ENCODE measurements at places on chromosomes 1 and 21.

DNA sequence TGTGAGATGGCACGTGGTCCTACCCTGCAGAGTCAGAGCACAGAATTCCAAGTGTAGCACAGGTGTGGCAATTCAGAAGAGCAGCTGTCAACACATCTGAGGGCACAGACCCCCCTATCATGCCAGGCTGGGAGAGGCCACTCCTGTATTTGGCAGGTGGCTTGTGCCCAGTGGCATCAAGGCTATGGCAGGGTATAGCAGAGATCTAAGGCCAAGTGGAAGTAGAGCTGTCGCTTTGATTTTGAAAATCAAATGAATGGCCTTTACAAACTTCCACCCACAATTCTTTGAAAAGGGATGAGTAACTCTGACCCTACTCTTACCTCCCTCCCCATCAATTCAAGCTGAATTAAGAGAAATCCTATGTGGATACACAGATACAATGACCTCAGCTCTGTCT lies 13.4 kb downstream of the C1orf116 start:
- DNase-seq = no peak

DNA sequence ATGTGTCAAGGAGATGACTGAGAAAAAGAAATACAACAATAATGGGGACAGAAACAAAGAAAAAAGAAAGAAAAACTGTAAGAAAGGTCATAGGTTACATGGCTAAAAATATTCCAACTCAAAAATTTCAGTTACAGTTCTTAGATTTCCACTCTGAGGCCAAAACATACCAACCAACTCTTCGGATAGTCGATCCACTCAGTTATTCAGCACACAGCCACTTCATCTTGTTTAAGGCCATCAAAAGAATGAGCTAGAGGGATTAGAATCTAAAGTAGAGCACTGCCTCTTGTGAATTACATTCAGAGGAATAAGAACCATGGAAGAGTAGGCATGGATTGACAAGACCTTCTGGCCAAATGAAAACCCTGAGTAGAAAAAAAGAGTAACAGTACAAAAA lies 277.0 kb downstream of the MRPL39 start:
- no peak for DNase-seq

DNA sequence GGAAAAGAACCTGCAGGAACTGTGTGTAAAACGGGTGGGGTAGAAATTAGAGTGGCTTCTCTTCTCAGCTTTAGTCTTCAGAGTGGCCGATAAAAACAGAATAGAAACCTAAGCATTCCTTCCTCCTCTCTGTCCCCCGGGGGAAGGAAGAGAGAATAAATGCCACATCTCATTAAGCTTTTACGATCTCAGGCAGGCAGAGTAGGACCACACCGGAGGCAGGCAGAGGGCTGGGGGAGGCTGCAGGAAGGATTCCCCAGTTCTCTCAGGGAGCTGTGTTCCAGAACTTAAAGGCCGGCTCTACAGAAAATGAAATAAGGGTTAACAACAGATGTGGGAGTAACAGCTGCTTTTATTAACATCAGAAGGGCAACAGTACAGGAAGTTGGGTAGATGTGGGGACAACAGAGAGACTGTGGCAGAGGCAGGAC lies 24.5 kb upstream of the MEF2D start:
- DNase-seq = no peak

DNA sequence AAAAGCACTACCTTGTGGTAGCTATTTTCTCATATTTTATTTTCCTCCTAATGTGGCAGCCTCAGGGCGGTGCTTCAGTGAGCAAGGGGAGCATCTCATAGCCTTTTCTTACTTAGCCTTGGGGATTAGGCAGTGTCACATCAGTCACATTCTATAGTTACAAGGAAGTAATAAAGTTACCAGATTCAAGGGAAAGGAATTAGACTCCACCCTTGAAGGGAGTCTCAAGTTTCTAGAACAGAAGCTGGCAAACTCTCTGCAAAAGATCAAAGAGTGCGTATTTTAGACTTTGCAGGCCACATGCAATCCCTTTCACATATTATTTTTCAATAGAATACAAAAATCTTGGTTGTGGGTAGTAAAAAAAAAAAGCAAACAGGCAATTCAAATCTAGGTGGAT lies 350.4 kb downstream of the AMY1C start:
- no peak for DNase-seq

DNA sequence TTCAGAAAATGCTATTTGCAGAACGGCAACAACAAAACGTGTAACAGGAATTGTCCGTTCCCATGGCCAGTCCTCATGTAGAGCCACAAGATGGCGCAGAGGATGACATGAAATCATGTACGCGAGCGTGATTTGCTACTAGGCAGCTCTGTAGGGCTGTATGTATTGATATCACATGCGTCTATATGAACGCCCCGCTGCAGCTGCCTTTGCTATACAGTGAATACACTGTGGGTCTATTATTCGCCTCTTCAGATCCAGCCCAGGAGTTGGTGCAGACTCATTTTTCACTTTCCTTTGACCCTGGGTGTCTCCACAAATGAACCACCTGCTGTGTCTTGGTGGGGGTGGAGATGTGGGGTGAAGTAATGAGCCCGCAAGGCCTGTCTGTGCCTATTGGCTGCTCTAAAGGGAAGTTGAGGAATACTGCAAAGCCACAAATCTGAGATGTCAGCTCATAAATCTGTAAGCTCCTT lies 361.5 kb downstream of the KIF26B start:
- DNase-seq = peak; percentile 13
